ENCODE measurements at places on chromosomes 2 and 18.

DNA sequence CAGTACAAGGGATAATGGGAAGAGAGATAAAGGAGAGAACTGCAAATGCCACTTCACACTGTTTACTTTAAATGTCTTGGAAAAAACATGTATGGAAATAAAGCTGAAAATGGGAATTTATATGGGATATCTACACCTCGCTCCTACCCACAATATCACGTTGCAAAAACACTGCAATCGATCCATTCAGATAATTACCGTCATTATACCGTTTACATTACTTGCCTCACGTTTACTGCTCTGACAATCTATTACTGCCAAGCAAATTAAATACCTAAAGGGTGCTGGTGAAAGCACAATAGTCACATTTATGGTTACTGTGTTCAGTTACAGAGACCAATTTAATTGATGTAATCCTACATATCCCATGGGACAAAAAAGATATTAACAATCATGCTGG lies 214.7 kb upstream of the LYPD1 start:
- no peak for DNase-seq

- no peak for DNase-seq
These were observed 260.7 kb upstream of the KLHL29 start for GRCh38 chr2:23124214-23124750.

DNA sequence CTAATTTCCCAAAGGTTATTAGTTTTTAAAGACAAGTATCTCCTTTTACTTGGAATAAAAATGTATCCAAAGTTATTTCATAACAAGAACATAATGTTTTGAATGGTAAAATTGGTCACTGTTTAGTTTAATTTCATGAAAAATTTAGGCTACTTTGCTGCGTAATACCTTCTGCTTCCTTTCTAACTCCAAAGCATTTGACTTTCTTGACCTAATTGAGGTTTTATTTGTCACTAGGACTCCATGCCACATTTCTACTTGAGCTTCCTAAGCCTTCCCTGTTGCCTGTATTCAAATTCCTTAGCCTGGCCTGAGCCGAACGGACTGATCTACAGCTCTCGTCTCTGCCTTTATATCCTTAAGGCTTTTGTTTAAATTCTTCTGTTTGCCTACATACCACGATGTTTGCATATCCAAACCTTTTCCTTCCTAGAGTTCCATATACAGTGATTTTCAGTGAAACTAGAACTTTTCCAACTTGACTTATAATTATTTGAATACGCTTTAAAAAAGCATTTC lies 25.1 kb downstream of the ARMC9 start:
- no peak for DNase-seq

DNA sequence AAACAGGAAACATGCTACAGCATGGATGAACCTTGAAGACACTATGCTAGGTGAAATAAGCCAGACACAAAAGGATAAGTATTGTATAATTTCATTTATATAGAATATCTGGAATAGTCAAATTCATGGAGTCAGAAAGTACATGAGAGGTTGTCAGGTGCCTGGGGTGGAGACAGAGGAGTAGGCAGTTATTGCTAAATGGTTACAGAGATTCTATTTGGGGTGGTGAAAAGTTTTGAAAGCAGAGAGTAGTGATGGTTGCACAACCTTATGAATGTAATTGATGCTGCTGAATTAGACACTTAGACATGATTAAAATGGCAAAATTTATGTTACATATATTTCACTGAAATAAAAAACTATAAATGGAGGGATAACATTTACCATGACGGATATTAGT lies 197.4 kb downstream of the VAPA start:
- no peak for DNase-seq

GRCh38 chr18:70234667-70235459 lies 29.4 kb upstream of the RTTN start:
- DNase-seq = no peak

DNA sequence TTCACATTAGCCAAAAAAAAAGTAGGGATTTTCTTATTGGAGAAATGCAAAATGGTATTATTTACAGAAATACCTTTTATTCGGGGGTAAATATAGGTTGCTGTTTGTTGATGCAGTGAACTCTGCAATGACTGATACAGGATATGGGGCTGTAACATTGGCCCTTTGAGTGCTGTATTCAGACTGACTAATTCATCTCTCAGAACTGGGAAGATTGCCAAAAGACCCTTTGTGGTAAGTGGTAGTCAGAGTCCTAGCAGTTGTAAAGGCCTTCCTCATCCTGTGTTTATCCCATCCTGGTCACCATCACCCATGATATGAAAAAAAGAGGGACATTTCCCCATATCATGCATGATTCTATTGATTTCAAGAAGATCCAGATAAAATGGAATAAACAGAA lies 14.0 kb upstream of the DCC start:
- no peak for DNase-seq

DNA sequence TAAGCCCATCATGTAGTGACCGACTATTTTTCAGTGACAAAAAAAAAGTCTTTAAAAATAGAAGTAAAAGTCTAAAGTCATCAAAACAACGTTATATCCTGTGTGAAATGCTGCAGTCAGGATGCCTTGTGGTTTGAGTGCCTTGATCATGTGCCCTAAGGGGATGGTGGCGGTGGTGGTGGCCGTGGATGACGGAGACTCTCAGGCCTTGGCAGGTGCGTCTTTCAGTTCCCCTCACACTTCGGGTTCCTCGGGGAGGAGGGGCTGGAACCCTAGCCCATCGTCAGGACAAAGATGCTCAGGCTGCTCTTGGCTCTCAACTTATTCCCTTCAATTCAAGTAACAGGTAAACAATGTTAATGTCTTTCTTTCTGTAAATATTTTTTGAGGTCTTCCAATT lies at the start of gene CD28:
CD28 (plus strand) TSS at position 237 of the 400 bp plus-strand sequence; CDS start at position 295, 58 bp downstream.
- no peak for DNase-seq

GRCh38 chr2:54632733-54633692 lies 90.4 kb upstream of the EML6 start:
- DNase-seq = no peak

DNA sequence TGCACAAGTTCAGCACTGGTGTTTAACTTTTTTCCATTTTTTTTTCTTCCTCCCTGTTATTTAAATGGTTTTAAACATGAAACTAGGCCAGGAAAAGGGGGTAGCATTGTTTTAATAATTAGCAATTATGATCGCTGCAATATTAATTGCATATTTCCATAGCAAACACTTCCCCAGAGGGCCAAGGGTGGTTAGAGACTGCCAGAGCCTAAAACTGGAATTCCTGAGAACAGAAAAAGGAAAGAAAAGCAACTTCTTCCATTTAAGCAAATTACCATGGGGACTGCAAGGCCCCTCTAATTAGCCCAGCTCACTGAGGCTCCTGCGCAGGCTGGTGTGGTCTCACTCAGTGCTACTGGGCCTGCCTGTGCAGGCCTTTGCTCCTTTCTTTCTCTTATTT lies 201.5 kb downstream of the SMAD2 start:
- DNase-seq = no peak

DNA sequence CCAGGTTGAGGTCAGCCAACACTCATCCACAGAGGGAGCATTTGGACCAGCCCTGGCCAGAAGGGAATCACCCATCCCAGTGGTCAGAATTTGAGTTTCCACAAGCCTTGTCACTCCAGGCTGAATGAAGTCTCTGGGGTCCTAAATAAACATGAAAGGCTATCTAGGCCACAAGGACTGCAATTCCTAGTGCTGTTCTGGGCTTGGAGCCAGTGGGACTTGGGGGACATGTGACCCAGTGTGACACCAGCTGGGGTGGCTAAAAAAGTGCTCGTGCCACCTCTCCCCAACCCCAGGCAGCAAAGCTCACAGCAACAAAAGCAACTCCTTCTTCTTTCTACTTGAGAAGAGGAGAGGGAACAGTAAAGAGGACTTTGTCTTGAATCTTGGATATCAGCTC lies 91.7 kb downstream of the MDH1 start:
- DNase-seq = no peak
